GM12892 (cell line): ENCODE measurements at places on chromosomes 7 and 10.

DNA sequence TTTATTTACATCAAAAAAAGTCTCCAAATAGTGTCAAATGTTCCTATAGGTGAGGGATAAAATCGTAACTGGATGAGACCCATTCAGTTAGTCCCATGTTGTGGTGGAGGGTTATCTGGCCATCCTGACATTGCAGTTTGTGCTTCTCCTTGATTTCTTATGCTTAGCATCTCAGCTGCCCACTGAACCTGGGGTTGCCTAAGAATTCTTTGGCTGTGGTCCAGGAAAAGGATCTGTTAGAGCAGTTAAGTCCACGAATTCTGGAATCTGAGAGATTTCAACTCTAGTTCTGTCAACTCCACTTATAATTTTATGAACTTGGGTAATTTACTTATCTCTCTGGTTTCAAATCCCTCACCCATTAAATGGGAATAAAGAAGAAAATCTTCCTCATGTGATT is 1673.4 kb downstream of the REEP3 start:
- no peak for DNase-seq

- no peak for DNase-seq
Observed at GRCh38 chr7:142425281-142425680, 167.4 kb upstream of the PRSS58 start.

DNA sequence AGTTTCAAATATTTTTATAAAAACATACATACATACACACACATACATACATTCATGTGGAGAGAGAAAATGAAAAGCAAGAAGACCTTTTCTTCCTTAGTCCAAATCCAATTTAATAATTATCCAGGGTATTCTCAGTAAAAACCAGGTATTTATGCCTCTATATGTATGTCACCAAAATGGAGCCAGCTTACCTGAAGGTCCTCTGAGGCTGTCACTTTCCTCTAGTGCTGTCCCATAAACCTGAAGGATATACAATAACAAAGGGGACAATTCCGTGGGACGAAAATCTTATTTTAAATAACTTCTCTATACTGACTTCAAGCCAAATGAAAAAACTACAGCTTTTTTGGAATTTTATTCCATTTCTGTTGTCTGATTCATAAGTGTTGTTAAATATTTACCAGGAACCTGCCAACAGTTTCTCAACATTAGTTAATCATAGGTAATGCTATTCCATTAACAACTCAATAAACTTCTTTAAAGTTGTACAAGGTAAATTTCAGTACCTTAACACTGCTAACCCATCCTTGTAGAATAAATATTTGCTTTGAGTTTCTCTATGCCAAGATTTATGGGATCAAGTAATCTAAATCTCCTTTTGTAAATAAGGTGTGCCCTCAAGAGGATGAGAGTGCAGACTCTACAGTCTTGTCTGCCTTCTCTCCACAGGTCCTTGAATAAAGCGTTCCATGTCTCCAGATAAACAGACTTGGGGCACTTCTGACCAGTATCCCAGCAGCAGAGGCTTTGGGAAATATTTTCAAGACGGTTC is 260.3 kb downstream of the AHR start:
- no peak for DNase-seq

DNA sequence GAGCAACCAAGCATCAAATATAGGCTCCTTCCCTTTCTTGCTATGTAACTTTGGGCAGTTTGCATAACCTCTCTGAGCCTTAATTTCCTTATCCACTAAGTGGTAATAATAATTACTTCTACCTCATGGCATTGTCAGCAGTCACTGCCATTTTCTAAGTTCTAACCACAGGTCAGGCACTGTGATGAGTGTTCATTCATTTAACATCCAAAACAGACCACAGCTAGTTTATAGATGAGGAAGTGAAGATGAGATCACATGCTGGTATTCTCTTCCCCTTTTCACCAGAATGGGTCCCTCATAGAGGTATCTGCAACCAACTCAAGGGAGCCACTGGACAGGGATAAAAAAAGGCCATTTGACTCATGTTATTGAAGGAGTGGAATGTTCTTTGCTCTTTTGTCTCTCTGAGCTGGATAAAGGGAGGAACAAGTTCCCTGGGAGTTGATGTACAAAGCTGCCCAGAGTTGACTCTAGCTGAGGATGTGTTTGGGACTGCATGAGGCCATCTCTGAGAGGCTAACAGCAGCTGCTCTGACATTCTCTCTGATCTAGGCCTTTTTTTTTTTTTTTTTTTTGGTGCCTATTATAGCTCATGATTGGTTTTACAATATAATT is 65.0 kb downstream of the DNAJC12 start:
- DNase-seq, result no peak

- no peak for DNase-seq
Observed at GRCh38 chr10:1050554-1050953, 1.6 kb upstream of the IDI1 start.

- DNase-seq, result no peak
Observed at GRCh38 chr7:108000875-108001763, 1.8 kb downstream of the LAMB1 start.

- DNase-seq, result no peak
Observed at GRCh38 chr7:130649004-130649790, 19.4 kb downstream of the COPG2 start.

- DNase-seq, result no peak
Observed at GRCh38 chr10:60414877-60415585, 25.4 kb upstream of the ANK3 start.

DNA sequence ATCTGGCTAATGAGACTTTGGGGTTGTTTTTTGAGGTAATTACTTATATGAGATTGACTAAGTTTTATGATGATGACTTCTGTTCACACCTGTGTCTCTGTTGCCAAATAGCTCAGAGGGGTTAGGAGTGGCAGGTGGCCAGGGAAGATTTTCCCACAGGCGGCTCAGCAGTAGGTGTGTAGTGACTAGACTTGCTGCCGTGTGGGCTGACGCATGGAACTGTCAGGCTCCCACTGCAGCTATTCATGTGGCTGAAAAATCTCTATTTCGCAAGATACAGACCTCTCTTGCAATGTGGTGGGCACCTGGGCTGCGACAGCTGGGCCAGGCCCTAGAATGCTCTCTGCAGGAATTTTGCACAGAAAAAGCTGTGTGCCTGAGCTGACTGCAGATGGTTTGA is 1.4 kb downstream of the CPA4 start:
- no peak for DNase-seq

- DNase-seq, result no peak
Observed at GRCh38 chr10:25557136-25557535, 376.9 kb upstream of the MYO3A start.

- no peak for DNase-seq
Observed at GRCh38 chr10:8050556-8051108, 3.9 kb upstream of the GATA3 start.

DNA sequence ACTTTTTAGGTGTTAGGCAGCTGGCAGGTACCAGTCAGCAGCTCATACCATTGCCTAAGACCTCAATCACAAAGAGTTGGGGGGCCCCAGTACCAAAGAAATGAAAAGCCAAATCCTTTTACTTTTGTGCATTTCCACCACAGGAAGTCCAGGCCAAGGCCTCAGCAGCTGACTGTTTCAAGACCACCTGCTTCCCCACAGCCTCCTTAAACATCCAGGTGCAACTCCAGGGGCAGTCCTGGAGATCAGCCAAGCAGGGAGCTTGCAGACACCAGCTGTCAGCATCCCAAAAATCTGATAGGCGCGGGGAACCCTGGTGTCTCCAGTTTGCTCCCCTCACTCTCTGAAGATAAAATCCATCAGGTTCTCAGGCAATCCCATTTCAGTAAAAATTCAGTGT is 91.5 kb upstream of the EFCAB10 start:
- no peak for DNase-seq

DNA sequence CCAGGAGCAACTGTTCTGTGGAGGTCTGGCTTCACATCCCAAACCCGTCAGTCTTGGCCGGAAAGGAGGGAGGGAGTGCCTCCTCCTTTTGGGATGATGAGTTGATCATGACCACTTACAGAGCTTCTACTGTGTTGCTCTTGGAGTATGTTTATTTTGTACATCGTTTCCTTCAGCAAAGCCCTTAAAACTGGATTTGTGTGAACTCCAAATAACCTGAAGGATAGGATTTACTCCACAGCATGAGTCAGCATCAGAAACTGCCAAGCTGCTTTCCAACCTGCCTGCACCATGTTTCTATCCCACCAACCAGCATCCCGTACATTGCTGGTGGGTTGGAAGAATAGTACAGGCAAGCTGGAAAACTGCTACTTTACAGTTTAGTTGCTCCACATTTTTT is 3.5 kb downstream of the CCDC201 start:
- no peak for DNase-seq

DNA sequence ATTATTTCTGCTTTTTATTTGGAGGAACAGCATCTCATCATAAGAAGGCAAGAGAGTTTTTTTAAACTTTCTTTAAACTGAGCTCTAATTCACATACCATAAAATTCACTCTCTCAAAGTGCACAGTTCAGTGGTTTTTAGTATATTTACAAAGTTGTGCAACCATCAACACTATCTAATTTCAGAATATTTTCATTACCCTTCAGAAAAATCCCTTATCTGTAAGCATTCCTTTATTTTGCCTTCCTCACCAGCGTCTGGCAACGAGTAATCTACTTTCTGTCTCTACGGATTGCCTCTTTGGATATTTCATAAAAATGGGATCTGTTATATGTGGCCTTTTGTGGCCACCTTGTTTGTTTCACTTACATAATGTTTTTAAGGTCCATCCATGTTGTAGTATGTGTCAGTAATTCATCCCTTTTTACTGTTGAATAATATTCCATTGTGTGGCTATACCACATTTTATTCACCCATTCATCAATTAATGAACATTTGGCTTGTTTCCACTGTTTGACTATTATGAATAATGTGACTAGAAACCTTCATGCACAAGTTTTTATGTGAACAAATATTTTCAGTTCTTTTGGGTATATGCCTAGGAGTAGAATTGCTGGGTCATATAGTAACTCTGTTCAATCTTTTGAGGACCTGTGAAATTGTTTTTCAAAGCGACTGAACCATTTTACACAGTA is 181.5 kb downstream of the TRIL start:
- DNase-seq, result no peak

DNA sequence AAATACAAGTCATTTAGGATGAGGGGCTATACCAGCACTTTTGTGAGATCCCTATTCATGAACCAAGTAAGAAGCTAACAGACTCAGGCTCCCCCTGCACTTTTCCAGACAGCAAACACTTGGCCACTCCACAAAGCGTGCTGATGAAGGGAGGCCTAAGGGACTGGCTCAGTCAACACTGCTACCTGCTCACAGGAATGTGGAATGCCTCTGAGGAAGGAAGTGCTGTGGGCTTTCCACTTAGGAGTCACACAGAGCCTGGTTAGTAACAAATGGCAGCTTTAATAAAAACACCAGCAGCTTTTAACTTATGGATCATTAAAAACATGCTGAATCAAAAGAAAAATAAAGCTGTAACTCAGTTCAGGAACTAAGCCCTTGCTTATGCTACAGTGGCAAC is 15.0 kb downstream of the UROS start:
- no peak for DNase-seq

DNA sequence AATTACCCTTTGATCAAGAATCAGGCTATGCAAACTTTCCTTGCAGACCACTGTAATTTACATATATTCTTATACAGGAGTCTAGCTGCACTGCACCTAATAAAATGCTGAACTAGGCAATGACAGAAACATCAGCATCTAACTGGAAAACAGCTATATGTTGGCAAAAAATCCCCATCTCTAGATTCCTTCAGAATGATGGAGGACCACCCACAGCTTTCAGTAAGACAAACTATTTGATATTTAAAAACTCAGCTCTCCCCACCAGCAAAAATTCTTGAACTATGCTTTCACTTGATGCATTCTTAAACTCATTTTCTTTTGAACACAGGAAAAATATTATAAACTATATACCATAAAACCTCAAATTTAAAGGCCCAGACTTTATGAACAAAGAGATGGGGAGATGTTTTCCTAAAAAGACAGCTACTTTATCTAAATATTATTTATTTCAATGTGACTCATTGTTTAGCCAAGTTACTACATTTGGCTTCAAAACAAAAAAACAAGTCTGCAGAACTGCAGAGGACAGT is 77.4 kb downstream of the SEMA3C start:
- no peak for DNase-seq

- DNase-seq, result no peak
Observed at GRCh38 chr10:77410523-77410922, 227.1 kb downstream of the KCNMA1 start.

GRCh38 chr7:122433765-122434164 is 129.2 kb upstream of the FEZF1 start:
- no peak for DNase-seq

DNA sequence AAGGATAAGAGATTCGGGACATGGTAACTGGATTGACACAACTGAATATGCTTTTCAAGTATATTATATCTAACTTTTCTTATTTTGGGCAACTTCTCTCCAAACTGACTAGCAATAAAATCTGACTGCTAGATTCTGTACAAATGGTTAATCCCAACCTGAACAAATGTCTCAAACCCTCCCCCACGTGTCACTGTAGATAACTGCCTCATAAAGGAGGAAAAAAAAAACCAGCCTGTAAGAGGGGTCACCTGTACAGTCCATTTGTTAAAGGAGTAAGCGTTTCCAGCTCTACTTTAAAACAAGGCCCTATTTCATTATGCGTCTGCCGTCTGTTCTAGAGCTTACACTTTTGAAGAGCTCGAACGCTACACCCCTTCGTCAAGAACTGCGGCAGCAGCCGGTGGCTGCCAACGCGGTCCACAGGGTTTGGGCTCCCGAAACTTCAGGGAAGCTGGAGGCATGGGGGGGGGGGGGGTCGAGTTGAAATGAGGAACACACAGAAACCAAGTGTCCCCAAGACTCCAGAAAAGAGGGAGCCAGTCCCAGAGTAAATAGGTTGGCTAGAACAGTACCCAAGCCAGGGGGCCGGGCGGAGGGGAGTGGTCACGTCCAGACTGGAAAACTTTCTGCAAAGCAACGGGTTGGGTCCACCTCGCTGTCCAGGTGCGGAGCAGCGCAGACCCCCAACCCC is 492 bp downstream of the COG5 start:
- no peak for DNase-seq

GRCh38 chr7:150003304-150003810 is 129.6 kb downstream of the ATP6V0E2 start:
- DNase-seq, result no peak

DNA sequence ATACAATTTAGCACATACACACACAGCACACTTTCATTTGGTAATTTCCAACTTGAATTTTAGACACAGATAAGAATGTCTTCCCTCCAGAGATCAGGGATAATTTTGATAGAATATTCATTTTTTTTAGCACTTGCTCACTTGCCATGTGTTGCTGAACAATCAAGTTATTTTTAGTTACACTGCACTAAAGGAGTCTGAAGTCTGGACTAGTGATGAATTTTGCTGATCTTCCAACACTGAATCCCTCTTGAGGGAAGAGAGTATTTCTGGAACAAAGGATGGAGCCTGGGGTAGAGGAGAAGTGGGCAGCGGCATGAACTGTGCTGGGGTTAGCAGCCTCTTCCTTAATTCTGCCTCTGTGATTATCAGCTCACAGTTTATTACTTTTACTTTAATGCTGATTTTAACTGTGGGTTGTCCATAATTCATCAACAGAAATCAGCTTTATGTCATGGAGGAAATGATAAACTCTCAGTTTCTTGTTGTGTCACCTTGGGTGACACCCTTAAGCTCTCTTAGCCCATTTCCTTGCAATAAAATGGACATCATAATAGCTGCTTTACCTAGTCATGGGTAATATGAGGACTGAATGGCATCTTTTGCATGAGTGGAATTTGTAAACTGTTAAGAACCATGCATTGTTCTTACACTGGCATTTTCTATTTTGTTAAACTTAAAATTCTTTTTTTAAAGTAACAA is 32.1 kb downstream of the SGPL1 start:
- no peak for DNase-seq
